ENCODE measurements at places on chromosomes 3 and 15.

DNA sequence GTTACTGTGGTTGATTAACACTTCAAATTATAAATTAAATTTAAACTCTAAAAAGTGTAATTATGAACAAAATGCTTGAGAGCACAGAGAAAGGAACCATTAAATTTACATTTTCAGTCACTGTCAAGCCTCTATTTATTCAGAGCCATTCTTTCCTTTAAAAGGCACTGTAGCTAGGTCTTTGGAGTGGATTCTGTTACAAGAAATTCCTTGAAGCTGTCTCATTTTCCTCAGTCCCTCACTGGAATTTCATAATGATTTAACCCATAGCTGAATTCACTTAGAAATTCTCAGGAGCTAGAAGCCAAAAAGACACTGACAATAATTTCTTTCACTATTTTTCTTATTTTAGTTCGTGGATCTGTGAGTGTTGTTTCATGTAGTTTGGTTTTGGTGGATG is 81.2 kb upstream of the TCF12 start:
- no peak for DNase-seq

- DNase-seq, result no peak
Measured at GRCh38 chr15:90400005-90400758, 12.1 kb downstream of the IQGAP1 start.

DNA sequence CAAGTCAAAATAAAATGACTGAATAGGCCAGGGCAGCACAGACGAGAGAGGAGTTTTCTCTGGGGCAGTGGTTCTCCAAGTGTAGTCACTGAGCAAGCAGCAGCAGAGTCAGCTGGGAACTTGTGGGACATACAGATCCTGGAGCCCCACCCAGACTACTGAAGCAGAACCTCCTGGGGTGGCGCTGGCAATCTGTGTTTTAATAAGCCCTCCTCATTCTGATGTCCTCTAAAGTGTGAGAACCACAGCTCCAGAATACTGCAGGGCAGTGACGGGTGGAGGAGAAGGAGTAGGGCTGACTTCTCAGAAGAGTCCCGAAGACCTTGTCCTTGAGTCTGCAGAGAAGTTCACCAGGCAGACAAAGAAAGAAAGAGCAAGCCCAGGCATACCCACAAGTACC is 251.3 kb upstream of the HES1 start:
- no peak for DNase-seq

DNA sequence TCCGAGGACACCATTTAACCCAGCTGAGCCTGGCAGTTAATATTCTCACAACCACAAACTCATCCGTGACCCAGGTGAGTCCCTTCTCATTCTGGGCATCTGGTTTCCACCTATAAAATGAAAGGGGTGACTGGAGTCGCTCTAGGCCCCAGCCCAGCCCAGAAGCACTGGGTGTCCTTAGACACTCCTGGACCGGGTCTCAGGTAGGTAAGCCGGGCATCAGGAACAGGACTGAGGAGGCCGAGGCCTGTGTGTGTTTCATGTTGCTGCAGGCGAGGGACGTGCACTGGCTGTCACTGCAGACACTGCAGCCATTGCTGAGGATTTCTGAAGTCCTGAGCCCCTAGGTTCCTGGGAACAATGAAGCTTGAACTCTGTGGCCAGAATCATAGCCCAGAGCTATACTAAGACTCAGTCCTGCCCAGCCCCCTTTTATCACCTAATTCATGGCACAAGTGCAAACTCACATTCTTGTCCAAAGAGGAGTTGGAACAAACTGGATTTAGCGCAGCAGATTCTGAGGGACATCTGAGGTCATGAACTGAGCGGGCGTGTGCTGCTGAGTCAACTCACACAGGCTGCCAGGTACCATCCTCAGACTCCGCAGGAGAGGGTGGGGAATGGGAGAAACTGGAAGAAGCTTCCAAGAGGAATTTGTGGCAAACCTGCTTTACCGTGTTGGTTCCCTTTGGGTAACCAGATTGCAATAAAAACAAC is 184.9 kb downstream of the FAM43A start:
- no peak for DNase-seq

DNA sequence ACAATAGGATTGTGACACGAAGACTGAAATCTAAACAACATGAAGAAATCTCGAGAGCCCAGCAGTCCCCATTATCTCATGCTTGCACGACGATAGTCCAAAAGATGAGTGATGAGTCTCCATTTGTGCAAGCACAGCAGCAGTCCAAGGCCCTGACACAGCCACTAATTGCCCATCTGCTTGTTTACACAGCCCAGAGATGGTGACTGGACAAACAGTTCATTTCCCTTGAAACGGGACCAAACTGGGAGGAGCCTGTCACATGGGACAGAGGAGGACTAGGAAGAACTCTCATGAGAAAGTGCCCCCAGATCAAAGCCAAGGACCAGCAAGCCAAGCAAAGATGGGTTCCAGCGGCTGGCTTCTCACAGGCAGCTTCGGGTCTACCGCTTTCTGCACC is 121.0 kb downstream of the GREM1 start:
- DNase-seq, result no peak

GRCh38 chr3:85355572-85355971 is 396.8 kb downstream of the CADM2 start:
- no peak for DNase-seq

GRCh38 chr3:109902549-109902948 is 565.2 kb upstream of the DPPA4 start:
- no peak for DNase-seq

- no peak for DNase-seq
Measured at GRCh38 chr15:46309914-46310313, 675.1 kb downstream of the SQOR start.

DNA sequence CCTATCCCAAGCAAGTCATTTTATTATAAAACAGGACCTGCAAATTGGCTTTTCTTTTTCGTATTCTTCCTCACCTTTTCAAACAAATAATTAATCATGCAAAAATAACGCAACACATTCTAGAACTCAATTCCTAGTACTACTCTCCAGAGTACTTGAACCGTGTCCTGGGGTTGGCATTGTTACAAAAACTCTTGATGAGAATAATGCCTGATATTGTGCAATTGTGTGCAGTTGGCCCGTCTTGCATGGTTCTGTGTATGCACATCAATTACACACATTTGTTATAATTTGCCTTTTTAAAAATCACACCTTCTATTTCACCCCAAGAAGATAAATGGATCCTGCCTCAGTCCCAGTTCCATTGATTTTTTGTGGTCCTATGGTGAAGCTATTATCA is 205.4 kb downstream of the EPHB1 start:
- no peak for DNase-seq

GRCh38 chr3:15064299-15064834 is 748 bp downstream of the MRPS25 start:
- peak; percentile 12 for DNase-seq

DNA sequence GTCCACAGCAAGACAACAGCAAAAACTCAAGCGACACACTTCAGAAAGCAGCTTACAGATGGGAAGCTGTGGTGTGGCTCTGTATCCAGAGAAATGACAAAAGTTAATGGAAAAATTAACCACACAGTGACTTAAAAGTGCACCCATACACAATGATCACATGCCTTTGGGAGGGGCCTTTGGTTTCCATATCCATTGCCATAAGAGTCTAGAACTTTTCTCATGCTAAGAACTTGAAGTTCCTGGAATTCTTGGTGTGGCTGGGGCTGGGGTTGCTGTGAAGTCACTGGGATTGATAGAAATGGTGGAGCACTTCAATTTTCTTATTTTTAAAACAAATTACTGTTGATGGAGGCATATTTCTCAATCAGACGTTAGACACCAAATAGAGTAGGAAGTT is 108.6 kb upstream of the FEZF2 start:
- no peak for DNase-seq

DNA sequence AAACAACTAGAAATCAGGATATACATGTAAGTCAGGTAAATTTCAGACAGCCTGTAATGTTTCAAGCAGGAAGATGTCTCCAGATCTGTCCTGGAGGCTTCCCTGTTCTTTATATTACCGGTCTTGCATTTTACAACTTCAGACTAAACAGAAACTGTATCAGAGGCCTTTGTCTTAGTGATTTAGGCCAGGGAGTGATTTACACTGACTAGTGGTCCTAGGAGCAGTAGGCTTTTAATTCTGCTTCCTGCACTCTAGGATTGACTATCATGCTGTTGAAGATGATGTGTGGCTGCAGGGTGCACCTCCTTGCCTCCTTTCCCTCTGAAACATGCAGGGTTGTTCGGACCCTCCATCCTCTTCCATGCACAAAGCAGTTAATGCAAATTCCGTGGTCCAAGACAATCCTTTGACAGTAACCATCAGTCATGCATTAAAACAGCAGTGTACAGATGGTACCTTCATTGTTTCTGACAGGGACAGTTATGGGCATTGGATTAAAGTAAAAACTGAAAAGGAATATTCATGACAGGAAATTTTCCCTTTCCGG is 27.6 kb downstream of the CHRNA7 start:
- DNase-seq, result no peak

GRCh38 chr15:63020128-63020527 is 22.4 kb upstream of the TPM1 start:
- no peak for DNase-seq

- DNase-seq, result no peak
Measured at GRCh38 chr3:188391592-188391991, 237.6 kb downstream of the LPP start.

DNA sequence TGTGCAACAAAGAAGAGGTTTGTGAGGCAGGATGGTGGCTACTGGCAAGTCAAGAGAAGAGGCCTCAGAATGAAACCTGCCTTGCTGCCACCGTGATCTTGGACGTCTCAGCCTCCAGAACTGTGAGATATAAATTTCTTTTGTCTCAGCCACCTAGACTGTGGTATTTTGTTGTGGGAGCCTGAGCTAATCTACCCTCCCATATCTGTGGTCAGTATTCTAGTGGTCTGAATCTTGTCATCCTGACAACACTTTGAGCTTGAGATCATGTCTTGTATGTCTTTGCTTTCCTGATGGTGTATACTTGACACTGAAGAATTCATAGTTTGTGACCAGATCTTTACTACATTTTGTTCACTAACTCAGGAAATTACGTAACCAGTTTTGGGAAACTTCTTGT is 240.6 kb upstream of the GOLIM4 start:
- no peak for DNase-seq

- DNase-seq, result no peak
Measured at GRCh38 chr3:43506644-43507043, 115.2 kb downstream of the ANO10 start.

DNA sequence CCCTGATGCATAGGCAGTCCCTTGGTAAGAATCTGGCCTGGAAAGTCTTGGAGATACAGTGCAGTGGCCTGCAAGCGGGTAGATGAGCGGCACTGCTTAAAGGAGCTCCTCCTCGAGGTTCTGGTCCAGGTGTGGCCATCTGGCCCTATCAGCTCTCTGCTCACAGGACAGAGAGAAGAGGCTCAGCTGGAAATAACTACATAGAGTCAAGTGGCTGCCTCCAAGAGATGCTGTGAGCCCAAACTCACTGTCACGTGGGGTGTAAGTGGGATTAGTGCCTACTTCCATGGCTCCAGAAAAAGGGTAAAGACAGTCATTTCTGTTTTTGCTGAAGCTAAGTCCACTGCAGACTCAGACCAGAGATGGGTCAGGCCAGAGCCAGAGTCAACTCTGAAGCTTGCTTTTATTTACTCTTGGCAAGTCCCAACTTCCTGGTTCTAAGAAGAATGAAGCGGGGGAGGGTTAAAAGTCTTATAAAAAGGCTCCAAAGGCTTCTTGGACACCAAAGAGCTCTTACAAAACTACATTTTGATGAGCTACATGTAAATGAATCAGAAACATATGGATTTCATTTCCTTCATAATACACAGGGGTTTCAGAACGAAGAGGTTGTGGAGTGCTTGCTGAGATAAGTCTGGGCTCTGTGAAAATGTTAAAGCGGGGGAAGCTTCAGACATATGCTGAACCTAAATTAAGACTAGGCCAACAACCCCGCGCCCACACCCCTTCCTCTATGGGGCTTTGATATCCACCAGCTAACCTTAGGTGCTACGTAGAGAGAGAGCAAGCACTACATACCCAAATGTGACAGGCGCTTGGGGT is 77.1 kb downstream of the PDZRN3 start:
- DNase-seq, result no peak

DNA sequence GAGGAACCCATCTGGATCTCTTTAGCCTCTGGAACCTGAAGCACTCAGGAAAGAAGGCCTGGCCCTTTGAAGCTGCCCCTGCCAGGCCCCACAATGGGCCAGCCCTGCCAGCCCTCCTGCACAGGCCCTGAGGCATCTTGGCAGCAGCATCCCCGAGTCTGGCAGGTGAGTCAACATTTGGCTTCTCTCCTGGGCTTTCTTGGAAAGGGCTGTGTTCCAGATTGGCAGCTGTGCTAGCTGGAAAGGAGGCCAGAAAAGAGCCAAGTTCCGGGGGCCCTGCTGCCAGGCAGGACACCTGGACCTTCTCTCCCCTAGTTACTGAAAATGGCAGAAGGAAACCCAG is 187.2 kb downstream of the SHQ1 start:
- DNase-seq, result no peak

DNA sequence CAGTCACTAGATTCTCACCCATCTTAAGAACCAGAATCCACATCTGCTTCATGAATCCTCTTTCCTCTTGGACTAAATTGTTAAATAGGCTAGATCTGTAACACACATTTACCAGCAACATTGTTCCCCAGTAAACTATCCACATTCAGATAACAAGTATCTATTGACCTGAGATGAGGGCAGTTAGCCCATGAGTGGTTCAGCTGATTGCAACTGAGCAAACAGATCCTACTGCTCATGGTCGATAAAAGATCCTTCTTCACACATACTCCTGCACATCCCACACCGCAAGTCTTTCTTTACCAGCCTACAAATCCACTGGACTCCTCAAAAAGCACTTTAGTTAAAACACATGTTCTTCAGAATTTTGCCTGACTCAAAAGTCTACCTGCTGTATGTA is 59.2 kb downstream of the UACA start:
- no peak for DNase-seq

- no peak for DNase-seq
Measured at GRCh38 chr3:104520228-104520655, 846.5 kb upstream of the ALCAM start.

- DNase-seq, result no peak
Measured at GRCh38 chr3:180199417-180199995, 162.8 kb upstream of the PEX5L start.

DNA sequence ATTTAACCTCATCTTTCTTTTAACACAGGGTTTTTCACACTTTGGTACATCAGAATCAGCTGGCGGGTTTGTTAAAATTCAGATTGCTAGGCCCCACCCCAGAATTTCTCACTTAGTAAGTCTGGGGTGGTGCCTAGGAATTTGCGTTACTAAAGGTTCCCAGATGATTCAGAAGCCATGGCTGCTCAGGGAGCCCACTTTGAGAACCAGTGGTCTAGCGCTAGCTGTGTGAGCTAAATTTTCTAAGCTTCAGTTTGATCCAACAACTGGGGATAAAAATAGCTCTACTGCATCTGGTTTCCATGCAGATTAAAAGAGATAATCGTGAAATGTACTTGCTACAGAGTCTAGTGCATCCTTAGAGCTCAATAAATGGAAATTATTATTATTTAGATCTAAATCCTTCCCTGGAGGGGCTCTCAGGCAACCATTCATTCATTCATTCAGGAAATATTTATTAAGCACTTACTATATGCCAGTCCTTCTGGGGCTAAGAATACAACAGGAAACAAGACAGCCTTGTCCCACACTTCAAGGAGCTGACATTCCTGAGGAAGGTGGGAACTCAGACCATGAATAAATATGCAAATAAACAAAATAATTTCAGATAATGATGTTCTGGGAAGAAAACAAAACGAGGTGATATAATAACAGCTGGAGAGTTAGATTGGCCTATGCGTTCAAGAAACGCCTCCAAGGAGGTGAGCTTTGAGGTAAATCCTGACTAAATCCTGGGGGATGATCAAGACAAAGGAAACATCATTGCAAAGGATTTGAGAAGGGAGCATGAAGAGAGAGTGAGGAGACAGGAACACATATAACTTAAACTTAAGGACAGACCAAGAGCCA is 3.9 kb upstream of the CIDEC start:
- no peak for DNase-seq

All from stimulated activated CD4-positive, alpha-beta T cell treated with anti-CD3 and anti-CD28 coated beads, Interleukin-2, amount 100 ng/mL, for 48 hours (primary cell).